Activated gamma-delta T cell treated with anti-CD3 and anti-CD28 coated beads, Interleukin-2, amount 50 U/mL, for 16 hours (primary cell): ENCODE measurements at places on chromosomes 3 and 15.
A peak's percentile ranks its signal among the peaks of the same experiment; 100 is the strongest.

GRCh38 chr3:72261566-72262564 is 476.9 kb upstream of the PROK2 start:
- DNase-seq: no peak

- DNase-seq: no peak
These were observed 2.2 kb downstream of the LTK start for GRCh38 chr15:41511331-41511898.

- DNase-seq: no peak
These were observed 110.0 kb upstream of the DLG1 start for GRCh38 chr3:197408177-197408957.

GRCh38 chr3:192467230-192468140 is 259.9 kb downstream of the FGF12 start:
- peak; percentile 3 for DNase-seq
